ENCODE measurements at places on chromosomes 11 and 22.

DNA sequence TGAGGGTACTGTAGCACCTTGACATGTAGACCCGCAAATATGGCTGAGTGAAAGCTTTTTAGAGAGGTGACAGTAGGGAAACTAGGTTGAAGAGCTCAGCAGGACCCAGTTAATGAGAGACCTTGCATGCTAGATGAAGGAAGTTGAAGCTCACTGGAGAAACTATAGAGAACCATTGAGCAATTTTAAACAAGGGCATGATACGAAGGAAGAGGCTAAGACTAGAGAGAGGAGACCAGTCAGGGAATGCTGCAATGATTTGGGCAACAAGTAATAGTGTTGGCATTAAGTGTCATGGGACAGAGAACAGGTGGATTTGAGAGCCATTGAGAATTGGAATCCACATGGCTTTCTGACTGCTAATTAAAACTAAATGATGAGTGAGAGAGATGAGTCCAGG, 4.1 kb downstream of the OLFML1 start:
- DNase-seq: no peak

GRCh38 chr11:79541466-79541865, 100.6 kb upstream of the TENM4 start:
- DNase-seq: no peak

GRCh38 chr11:44760917-44761550, 34.3 kb downstream of the TSPAN18 start:
- DNase-seq: peak; percentile 68

DNA sequence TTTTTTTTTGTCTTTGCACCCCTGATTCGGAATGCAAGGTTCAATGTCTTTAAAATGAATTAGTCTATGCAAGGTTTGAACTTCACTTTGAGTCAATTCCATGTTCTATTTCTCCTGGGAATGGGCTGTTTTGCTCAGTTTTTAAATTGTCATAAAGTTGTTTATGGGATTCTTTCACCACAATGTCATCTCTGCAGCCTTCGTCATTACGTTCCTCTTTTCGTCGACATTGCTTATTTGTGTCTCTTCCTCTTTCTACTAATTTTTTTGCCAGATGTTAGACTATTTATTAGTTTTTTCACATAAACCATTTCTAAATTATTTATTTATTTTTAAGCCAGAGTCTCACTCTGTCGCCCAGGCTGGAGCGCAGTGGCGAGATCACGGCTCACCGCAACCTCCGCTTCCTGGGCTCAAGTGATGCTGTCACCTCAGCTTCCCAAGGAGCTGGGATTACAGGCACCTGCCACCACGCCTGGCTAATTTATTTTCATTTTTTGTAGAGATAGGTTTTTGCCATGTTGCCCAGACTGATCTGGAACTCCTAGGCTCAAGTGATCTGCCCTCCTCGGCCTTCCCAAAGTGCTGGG, 7.1 kb upstream of the TNNT3 start:
- no peak for DNase-seq

DNA sequence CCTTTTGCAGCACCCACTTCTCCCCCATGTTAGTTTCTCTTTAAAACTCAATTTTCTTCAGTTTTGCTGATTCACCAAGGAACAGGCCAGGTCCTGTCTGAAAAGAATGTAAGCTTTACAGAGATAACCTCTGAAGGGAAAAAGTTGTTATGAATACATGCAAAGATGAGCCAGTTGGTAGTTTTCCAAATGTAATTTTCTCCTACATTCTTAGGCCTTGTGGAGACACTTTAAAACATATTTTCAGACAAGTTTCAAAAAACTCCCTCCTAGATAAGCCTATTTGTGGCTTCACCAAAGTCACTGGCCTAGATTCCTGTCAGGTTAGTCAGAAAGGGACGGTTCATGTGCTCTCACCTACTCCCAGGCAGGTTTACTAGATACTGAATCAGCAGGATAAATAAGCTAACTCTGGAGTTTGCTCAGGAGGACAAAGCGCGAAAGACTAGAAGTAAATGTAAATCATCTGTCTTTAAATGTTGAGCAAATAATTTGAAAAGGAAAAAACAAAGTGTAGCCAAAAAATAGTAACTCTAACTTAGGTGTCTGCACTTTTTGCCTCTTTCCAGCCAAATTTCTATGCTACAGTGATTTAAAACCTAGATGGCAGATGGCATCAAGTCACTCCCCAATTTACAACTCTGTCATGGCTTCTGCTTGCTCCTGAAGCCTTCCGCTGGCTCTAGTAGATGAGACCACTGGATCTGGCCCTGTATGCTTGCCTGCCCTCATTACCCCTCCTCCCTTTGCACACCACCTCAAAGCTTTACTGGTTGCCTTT, 4.9 kb upstream of the ATP6V1E1 start:
- peak; percentile 92 for DNase-seq

DNA sequence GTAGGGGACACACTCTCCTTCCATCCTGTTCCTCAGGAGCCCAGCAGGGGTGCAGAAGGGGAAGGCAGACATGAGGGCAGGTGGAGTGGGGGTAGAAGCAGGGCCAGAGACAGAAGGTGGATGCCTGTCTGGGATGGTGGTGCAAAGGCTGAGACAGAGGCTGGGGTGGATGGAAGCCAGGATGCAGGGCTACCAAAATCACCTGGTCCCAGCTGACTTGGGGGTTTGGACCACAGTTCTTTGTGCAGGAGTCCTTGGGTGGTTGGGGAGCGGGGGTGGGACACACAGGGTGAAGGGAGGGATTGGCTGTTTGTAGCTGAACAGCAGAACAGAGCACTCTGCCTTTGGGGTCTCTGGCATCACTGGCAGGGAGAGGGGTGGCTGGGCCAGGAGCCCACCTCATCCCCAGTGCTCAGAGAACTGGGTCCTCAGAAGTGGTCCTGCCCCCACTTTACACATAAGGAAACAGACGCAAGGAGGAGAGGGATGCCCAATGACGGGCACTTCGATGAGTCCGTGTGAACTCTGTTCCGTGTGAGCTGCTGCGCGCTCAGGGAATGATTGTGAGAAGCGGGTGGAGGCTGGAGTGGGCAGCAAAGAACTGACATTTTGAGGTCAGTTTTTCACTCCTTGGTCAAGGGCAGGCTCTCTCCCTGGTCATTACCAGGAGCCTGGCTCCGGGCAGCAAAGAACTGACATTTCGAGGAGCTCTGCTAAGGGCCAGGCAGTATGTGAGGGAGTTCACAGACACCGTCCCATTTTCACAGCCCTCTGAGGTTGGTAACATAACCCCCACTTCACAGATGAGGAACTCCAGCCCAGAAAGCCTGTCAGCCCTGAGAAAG, 1.9 kb downstream of the TAGLN start:
- no peak for DNase-seq
